ENCODE measurements at places on chromosomes 7 and 10.

GRCh38 chr10:12068449-12069269, at the start of gene DHTKD1:
DHTKD1 (plus strand) TSS chr10:12068954; CDS start chr10:12069034, 80 bp downstream.
- peak; percentile 98 for DNase-seq

DNA sequence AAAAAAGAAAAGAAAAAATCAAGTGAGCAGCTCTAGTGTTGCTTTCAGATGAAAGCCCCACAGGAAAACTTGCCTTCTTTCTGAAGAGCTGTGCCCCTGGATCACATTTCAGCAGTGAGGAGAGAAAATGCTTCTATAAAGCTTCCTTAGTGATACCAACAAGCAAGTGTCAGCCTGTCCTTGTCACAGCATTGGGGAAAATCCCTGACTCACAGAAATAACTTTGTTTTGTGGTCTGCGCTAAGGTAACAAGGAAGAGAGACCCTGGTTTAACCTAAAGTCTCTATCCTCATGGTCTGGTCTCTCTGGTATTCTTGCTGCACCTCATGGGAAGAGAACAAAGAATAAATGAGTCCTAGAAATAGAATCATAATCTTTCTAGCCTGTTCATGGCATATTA, 885.2 kb upstream of the SORCS1 start:
- no peak for DNase-seq

DNA sequence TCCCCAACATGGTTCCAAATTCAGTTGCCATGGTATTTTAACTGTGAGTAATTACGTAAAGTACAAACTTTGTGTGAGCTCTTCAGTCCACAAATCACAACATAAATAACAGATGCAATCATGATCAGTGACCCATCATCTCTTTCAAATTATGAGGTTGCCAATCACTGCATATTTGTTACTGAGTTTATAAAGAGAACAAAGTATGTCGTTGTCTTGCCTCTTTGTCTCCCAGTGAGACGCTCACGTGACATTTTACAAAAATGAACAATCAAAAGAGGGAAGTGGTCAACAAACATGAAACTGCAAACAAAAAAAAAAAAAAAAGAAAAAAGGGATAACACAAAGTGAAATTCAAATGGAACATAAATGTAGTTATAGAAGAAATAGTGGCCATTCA, 122.7 kb upstream of the PDSS1 start:
- no peak for DNase-seq

DNA sequence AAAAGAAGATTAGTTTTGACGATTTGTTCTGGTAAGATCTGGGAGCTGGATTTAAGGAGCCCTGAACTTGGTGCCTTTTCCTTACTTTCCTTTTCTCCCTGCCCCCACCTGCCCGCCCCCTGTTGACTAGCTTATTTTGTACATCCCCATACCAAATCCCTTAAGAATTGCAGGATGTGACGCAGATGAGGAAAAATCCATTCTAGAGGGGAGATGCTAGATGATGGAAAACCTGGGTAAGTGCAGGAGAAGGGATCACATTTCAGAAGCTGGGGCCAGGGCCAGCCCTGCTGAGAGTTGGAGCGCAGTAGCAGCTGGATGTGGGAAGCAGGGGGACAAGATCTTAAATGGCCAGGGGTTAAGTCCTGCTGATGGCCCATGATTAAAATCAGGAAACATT, 93.9 kb downstream of the CCDC3 start:
- DNase-seq: no peak

DNA sequence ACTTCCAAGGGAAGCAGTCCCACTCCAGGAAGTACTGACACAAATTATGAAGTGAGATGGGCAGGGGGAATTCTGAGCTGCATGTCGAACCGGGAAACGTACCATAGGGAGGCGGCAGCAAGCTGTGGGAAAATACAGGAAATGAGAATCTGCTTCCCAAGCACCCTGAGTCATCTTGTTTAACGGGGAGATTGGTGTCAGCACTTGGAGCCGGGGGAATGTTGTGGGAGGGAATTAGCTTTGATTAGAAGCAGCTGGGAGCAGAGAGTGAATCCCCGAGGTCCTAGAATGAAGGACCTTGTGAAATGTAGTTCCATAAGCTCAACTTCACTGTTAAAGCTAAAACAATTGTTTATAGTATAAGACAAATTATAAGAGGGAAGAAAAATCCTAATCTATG, 141.4 kb upstream of the PRKCQ start:
- peak; percentile 99 for DNase-seq

- no peak for DNase-seq
Measured at GRCh38 chr7:90465816-90466215, 3.6 kb upstream of the PTTG1IP2 start.
